Stimulated activated CD4-positive, alpha-beta T cell treated with anti-CD3 and anti-CD28 coated beads, Interleukin-1b, Interleukin-23, amount 100 ng/mL, for 1 hour (primary cell): ENCODE measurements at places on chromosomes 1 and 21.

GRCh38 chr1:21586846-21587601 is 77.8 kb downstream of the ALPL start:
- DNase-seq, result no peak

GRCh38 chr1:3011631-3012455 is 9.4 kb upstream of the ACTRT2 start:
- DNase-seq, result no peak

DNA sequence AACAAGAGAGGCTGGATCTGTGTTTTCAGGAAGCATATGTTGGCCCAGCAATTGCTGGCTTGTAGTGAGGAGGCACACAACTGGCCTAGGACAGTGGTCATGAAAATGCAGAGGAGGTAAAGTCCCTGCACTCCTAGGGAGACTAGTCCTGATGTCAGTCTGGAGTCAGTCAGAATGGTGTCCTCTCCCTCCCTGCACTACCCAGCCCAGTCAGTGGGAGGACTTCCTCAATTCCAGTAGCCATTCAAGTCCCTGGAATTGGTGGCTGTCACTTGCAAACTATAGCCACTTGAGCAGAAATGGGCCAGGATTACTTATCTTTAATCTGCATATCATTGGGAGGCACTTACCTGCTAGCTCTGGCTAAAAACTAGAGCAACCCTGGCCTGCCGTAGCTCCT is 18.6 kb downstream of the NDUFS5 start:
- DNase-seq, result no peak

- DNase-seq, result no peak
These were observed 49.8 kb downstream of the TPR start for GRCh38 chr1:186325239-186325638.

- no peak for DNase-seq
These were observed 11.3 kb upstream of the RHEX start for GRCh38 chr1:206041640-206042039.

GRCh38 chr1:223726380-223727001 is 14.2 kb downstream of the CAPN2 start:
- peak; percentile 77 for DNase-seq

GRCh38 chr1:116256286-116256649 is 116.8 kb upstream of the ATP1A1 start:
- no peak for DNase-seq

GRCh38 chr1:44472620-44473525 is 67.8 kb downstream of the RNF220 start:
- no peak for DNase-seq

DNA sequence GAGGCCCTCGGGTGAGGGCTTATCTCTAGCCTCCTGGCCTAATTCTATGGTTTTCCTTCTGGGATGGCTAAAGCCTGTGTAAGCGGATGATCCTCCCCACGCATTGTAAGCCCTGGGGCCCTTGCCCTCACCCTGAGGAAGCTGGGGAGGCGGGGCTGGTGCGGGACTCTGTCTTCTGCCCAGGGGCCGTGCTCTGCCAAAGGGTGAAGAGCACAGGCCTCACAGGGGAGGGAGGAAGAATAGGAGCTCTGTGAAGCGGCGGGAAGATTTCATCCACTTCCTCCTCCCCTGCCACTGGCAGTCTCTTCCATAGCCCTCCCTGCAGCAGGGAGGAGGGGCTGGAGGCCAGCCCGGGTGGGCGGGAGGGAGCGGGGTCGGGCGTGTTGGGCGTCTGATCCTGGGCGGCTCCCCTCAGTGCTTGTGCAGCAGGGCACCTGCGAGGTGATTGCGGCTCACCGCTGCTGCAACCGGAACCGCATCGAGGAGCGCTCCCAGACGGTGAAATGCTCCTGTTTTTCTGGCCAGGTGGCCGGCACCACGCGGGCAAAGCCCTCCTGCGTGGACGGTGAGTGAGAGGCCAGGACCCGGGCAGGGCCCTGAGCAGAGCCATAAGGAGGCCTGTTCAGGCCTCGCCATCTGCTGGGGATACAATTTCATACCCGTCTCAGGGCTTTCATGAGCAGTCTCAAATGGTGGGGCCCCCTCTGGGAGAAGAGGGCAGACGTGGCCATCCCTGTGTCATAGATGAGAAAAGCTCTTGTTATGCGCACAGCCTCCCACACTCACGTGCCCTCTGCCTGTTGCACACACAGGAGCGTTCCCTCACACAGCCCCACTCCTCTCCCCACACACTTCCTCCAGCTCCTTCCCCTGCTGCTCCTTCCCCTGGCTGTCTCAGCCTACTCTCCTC is 7.7 kb upstream of the PPM1J start:
- no peak for DNase-seq

GRCh38 chr21:17576080-17576835 is 36.4 kb downstream of the BTG3 start:
- no peak for DNase-seq

- DNase-seq, result no peak
These were observed 209.1 kb upstream of the ZP4 start for GRCh38 chr1:238099871-238100270.

GRCh38 chr1:203537806-203538464 is 44.0 kb downstream of the OPTC start:
- DNase-seq, result no peak

DNA sequence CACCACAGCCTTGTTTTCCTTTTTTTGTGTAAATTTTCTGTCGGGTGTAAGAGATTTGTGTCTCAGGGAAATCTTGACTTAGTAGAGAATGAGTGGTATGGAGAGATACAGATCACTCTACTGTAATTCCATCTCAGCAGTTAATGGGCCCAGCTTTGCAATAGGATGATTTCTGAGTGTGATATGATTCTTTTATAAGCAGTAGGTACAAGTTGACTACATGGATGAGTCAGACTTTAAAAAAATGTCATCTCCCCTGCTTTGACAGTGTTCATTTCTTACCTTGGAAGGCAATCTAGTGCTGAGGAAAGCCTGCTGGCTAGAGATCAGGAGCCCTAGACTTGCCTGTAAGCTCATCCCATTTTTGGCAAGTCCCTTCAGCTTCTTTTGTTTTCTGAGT is 261.9 kb downstream of the RYR2 start:
- no peak for DNase-seq

DNA sequence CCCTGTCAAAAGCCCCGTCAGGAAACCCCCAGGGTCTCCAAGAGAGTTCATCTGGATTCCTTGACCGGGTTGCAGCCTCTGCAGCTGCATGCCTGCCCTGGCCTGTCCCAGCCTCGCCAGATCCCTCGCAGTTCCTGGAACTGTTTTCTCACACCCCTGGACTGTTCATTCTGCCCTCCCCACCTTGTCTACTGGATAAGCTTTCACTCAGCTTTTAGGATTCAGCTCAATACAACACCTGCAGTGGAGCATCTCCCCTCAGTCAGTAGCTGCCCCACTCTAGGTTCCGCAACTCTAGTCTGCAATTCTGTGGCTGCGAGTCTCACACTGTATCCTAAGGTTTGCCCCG is 67.2 kb downstream of the FAM163A start:
- DNase-seq, result no peak

DNA sequence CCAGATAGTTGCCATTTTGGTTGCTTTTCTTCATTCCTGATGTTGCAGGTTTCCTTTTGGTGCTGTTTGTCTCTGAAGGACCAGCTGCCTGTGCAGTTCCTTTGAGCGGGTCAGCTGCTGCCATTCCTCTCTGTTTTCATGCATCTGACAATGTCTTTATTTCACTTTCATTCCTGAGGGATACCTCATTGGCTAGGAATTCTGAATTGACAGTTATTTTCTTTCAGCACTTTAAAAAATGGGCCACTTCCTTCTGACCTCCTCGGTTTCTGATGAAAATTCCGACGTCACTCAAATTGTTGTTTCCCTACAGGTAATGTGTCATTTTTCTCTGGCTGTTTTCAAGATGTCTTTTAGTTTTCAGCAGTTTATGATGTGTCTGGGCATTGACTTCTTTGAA is 24.8 kb downstream of the CCSAP start:
- DNase-seq, result no peak

- DNase-seq, result peak; percentile 2
These were observed 24.0 kb downstream of the PGLYRP3 start for GRCh38 chr1:153288634-153289275.

DNA sequence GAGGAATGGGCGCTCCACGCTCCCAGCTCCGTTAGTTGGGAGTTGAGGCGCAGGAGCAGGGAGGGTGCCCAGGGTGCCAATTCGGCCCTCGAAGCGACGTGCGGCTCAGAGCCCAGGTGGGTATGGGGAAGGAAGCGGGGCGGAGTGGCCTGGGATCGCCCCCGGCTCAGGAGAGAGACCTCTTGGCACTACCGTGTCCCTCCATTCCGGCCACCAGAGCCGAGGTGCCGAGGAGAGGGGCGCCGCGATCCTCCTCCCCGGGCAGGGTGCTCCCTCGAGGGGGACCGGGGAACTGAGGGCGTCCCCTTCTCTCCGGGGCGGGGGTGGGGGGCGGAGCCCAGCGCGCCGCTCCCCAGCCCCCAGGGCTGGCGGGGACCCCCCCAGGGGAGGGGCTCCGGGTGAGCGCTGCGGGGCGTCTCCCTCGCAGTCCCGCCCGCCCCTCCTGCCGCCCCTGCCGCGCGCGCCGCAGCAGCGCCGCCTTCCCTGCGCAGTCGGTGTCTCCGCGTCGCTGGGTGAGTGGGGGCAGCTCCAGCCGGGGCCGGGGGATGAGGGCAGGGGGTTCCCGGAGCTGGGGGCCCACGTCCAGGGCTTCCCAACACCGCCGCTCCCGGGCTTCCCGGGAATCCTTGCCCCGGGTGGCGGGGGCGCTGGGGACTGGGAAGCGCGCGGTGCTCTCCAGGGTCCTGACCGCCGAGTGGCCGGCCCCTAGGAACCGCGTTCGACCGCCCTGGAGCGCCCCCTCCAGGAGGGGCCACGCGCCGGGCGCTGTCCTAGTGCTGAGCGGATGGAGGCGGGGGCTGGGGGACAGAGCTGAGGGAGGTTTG is at the start of gene HPCA:
Gene HPCA, plus strand, starts transcription at position 488 of the 824 bp plus-strand sequence. CDS start 2,408 bp downstream, outside the sequence.
- DNase-seq, result no peak

- no peak for DNase-seq
These were observed 23.4 kb downstream of the DDI2 start for GRCh38 chr1:15640667-15641066.

DNA sequence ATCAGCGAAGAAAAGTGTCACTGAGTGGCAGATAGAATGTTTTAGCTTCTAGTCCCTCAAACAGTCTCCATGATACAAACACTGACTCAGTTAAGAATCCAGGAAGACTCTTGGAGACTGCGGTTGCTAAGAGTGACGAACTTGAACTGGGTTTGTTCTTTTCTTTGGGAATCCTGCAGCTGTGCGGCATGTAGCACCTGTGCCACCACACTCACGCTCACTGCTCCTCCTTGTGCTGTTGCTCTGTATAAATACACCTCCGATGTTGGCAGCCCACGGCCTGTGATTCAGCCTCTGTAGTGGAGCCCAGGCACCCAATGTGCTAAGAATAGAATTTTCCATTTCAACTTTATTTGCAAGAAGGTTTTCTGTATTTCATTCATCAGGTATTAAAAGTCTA is 5.5 kb upstream of the PPIE start:
- DNase-seq, result no peak

DNA sequence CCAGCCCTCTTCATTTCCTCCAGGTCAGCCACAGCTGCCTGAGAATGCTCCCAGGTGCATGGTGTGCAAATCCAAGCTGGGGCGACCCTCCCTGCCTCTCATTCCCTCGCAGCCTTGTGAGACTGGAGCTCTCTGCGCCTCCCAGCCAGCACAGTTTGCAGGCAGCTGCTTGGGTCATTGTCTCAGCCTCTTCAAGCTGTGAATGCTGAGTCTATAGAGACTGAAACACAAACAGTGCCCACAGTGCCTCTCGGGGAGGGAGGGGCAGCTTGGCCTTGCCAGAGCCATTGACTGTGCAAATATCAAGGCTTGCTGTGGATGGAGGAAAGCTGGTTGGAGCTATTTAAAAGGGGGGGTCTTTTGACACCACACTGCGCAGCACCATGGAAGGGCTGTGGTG is 10.6 kb downstream of the PLXNA2 start:
- no peak for DNase-seq

DNA sequence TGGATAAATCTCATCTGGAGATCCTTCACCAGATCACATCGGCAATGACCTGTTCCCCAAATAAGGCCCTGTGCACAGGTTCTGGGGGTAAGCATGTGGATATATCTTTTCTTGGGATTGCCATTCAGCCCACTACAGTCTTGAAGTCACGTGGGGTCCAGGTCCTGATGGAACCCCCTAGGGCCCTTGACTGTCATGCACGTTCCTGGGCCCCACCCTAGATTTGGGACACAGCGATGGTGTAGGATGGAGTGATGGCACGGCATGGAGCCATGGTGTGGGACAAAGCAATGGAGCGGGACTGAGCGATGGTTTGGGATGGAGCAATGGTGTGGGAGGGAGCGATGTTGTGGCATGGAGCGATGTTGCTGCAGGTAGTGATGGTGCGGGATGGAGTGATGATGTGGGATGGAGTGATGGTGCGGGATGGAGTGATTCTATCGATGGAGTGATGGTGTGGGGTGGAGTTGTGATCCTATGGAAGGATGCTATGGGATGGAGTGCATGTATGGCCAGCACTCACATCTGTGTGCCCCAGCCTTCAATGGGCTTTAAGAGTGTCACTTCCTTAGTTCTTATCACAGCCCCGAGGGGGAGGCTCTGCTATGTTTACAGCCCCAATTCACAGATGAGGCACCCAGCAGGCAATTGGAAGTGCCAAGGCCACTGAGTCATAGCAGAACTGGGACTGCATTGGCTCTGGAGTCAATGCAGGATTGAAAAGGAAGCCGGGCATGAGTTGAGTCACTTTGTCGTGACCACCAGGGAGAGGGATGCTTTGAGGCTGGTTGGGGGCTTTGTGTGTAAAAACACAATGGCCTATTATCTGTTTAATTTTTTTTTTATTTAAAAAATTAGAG is 97.0 kb upstream of the C1orf174 start:
- no peak for DNase-seq

GRCh38 chr1:64505232-64505943 is 35.5 kb downstream of the CACHD1 start:
- peak; percentile 19 for DNase-seq

DNA sequence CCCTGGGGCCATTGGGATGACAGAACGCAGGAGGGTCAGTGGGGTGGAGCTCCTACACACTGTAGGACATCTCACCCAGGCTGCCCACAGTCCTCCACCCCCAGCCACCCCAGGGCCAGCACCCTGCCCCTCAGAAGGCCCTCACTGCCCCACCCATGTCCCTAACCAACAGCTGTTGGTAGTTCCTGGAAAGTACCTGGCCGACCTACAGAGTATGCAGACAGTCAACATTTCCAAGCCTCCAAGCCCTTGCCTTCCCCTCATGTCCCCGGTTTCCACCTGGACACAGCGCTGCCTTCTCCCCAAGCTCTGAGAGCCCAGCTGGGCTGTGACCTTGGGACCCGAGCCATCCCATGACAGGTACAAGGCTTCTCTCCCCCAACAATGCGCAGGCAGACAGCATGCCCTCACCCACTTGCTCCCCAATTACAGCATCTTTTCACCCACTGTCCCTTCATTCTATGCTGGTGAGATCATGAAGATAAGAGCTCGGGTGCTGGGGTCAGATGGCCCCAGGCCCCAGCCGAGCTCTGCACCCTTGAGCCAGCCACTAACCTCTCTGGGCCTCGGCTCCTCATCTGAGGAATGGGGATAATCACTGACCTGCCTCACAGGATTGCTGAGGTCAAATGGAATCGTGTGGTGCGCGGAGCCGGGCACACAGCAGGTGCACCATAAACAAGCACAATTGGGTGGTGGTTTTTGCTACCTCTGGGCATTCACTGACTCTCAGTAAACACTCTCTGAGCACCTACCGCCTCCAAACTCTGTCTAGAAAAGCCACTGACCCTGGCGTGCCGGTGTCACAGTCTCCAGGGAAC is 11.2 kb downstream of the LAPTM5 start:
- no peak for DNase-seq
